ENCODE measurements at places on chromosomes 4 and X.
A peak's percentile ranks its signal among the peaks of the same experiment; 100 is the strongest.

DNA sequence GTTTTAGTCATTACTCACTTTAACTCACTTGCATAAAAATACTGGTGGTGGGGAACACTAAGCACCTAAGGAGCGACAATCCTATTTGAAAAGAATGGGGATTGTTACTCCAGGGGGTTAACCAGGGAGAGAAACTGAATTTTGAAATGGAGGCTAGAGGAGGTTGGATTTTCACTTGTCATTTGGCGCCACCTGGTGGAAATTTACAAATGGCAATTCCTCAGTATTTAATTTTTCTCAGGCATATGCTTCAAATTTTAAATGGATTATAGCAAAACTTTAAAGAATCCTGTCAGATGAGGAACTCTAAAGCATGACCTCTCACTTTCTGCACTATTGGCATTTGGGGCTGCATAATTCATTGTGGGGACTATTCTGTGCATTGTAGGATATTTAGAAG is 2.7 kb upstream of the GEMIN8 start:
- peak; percentile 65 for DNase-seq

DNA sequence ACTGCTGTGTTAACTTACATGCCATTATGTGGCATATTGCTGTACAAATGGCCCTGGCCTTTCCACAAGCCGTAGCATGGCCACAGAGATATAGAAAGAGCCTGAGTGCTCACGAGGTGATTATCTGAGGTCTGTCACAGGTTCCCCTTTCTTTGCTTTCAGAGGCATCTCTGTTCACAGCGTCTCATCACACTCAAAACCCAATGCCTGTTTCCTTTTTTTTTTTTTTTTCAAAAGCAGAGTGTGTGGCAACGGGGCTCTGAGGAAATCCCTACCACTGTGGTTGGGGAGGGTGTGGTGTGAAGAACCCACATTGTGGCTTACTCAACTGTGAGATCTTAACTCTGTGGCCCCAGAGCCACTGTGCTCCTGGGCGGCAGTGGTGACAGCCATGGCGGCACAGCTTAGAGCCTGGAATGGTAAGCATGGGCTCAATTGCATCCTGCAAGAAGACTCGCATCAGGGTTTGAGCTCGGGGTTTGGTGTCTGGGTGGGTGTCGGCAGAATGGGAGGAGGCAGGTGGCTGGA is 30.8 kb downstream of the RTL5 start:
- peak; percentile 81 for DNase-seq

- DNase-seq, result no peak
Observed at GRCh38 chrX:46488712-46489111, 56.5 kb downstream of the ZNF674 start.

DNA sequence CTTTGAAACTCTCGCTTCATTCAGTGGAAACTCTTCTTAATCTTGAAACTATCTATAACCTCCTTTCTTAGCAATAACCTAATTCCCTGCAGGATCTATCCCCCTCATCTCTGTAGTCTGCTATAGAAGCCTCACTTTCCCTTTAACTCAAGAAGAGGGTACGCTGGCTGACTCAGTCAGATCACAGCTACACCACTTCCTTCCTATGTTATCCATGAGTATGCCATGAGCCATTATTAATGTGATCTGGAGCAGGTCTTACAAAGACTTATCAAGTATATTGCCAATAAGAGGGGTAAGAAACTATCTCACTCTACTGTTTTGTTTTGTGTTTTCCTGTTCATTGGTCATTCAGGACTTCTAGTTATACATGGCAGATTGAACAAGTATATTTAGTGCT is 165.3 kb downstream of the PJA1 start:
- DNase-seq, result no peak

DNA sequence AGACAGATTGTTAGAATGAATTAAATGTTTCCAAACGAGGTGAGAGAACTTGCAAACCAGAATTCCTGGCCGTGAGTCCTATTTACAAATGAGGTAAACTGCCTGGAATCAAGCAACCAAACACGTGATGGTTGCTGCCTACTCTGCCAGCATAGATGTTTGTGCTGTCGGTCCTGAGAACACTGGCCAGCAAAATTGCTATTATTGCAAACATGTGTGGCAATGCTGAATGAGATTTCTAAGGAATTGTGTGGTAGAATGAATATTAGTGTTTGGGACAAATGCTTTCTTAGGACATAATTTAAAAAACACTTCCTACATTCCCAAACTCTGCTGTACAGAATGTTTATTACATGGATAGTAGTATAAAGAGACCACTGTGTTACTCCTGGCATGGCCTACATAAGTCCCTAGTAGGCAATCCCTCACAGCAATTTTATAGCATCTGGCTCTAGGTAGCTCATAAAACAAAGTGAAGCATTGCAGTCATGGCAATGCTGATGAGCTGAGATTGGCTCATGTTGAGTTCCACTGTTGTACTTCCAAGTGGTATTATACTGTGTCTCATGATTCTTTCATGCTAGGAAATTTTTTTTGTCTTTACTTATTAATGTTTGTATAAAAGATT is 605.2 kb upstream of the EPHA5 start:
- DNase-seq, result no peak

DNA sequence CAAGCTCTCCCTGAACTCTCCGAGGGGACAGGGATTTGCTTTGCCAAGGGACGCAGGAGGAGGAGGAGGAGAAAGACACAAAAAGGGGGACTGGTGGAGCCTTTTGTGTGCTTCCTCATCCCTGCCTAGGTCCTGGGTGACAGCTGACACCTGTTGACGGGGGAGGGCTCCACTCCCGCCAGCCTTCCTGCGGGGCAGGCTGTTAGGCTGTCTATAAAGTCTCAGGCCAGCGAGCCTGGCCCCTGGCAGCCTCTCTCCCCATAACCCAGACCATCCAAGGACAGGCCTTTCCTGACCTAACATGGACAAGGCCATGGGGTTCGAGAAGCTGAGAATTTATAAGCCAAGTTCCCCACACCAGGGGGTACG is 832 bp upstream of the EVC2 start:
- no peak for DNase-seq

DNA sequence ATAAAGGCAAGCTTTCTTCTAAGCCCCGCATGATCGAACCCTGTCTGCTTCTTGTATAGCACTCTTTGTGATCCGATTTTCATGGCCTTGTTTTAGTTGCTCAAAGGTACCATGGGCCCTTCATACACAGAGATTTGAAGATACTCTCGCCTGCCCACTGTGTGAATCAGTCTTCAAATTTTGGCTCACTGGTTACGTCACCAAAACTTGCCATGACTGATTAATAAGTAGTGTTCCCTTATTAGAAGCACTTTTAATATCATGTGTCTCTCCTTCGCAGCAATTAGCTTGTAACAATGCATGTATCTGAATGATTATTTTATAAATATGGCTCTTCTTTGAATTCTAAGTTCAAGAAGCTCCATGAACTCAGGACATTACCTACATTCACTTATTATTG is 880.5 kb downstream of the STPG2 start:
- no peak for DNase-seq

DNA sequence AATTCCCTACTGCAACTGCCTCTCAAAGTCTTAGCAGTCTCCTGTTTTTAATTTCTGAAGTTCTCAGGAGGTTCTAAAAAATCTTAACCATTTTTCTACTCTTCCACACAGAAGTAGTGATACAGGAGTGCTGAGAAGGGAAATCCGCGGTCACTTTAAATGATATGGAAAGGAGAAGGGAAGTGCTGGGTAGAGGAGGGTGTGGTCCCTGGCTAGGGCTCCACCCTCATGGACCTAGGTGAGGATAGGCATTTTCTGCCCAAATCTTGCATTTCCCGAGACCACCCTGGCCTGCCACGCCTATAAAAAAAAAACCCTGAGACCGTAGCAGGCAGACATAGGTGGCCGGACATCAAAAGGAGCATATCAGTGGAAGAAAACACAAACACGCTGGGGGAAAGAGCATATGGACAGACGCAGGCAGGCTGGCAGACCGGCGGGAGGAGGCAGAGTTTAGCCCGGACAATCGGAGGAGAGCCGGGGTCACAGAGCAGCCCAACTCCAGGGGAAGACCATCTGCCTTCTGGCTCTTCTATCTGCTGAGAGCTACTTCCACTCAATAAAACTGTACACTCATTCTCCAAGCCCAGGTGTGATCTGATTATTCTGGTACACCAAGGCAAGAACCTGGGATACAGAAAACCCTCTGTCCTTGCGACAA is 85.7 kb downstream of the POU3F4 start:
- no peak for DNase-seq

- no peak for DNase-seq
Observed at GRCh38 chr4:23991444-23991843, 101.6 kb upstream of the PPARGC1A start.

DNA sequence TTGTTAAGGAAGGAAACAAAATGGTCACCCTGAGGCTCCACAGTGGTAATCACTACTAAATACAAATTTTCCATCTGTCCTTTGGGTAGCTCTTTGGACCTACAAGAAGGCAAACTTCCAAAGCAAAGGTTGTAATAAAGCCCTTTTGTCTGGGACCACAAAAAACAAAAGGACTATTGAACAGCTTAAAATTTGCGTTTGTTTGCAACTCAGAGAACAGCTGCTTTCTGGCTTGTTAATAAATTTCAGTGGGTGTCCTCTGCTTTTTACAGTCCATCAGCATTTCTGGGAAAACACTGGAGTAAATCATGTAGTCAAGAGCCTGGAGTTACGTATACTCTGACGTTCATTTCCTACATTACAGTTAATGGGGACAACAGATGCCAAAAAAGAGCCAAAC is 439.7 kb upstream of the DIAPH2 start:
- no peak for DNase-seq

Data from activated CD4-positive, alpha-beta T cell treated with anti-CD3 and anti-CD28 coated beads, Interleukin-2, amount 50 U/mL, for 16 hours (primary cell).